GM23248 (cell line): ENCODE measurements at places on chromosomes 4 and X. TPM values are rescaled to one million over a fixed set of nuclear protein-coding genes. Genes with fewer than 3 reads are reported as not detected.

DNA sequence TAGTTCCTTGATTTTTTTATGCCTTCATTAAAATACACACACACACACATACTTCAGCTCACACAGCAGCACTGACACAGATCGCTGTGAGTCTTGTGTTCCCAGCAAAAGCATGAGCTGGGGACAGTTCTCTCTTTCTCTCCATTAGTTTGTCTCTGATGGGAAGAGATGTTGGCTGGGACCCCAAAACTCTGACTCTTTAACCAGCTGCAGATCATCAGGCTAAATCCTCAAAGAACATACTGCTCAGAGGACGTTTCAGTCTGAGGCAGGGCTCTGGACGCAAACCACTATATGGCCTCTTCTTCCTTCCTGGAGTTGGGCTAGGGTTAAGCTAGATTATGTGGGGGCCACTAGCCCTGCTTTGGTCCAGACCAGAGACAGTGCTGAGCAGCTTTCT lies 109.6 kb downstream of the NHSL2 start:
- DNase-seq = no peak

DNA sequence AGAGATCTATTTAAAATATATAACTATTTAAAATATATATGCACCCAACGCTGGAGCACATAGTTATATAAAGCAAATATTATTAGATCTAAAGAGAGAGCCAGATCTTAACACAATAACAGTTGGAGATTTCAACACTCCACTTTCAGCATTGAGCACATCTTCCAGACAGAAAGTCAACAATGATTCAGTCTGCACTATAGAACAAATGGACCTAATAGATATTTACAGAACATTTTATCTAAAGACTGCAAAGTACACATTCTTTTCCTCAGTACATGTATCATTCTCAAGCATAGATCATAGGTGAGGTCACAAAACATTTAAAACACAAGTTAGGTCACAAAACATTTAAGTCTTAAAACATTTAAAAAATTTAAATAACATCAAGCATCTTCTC lies 36.4 kb downstream of the NLRP2B start:
- DNase-seq = no peak

DNA sequence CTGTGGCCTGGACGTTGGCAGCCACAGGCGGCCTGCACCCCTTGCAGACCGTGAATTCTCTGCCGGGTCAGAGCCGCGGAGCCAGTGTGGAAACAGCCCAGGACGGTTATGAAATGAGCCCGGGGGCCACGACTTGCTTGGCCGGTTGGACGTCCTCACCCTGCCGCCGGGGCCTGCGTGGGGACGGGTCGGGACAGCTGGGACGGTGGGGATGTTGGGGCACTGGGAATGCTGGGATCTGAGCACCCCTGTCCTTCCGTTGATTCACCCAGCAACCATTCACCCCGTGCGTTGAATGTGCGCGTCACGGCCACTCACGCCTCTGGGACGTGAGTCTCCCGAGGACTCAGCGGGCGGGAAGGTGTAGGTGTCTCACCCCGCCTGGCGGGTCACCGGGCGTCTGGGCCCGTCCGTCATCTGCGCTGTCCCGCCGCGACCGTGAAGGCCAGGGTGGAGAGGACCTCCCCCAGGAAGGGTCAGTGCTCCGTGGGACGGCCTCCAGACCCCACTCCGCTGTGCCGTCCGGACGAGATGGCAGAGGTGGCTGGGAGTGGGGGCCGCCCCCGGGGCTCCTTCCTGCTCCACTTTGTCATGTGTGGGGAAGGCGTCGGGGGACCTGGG lies 4.5 kb upstream of the PLCXD1 start:
- DNase-seq = peak; percentile 90

PDLIM5 gene
- 115 and 185 TPM in 2 replicates for total RNA-seq

SASH3 gene
- not detected in 2 replicates for total RNA-seq
